Activated naive CD8-positive, alpha-beta T cell treated with anti-CD3 and anti-CD28 coated beads for 36 hours (primary cell): ENCODE measurements at places on chromosomes 1 and 21. TPM values are rescaled to one million over a fixed set of nuclear protein-coding genes. Genes with fewer than 3 reads are reported as not detected.
A peak's percentile ranks its signal among the peaks of the same experiment; 100 is the strongest.

DNA sequence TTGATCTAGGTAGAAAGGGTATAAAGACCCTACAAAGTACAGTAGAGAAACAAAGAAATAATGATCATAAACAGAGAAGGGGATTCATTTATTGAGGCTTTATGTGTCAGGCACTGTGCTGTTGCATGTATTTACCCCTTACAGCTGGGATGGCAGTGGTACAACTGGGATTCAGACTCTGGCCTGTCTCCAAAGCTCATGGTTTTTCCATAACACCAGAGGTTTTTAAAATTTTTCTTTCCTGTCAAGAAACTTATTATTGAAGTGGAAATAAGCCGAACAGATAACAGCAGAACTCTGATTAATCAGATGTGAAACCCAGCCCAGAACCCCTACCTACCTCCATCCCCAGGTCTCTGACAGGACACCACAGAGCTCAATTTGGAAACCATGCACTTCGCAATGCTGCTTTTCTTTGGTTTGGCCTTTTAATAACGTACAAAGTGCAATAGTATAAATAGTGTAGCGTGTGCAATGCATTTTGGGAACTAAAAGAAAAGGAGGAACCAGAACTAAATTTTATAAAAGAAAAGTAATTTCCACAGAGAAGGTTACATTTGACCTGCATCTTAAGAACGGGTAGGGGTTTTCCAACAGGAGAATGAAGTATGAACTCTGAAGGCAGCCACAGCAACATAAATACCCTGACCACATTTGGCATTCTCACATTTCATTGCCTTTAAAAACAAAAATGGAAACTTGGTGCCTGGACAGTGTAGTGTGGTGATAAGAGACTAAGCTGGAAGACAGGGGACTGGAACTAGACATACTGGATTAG is 92.0 kb upstream of the S1PR1 start:
- no peak overlapping the region for H3K27ac ChIP-seq
- DNase-seq: no peak
- peaks cover 23% of the 10 kb centered on the region for H3K4me1 ChIP-seq
- no peaks in the 10 kb centered on the region for H3K27me3 ChIP-seq
- peaks cover 1% of the 10 kb centered on the region for H3K36me3 ChIP-seq

DNA sequence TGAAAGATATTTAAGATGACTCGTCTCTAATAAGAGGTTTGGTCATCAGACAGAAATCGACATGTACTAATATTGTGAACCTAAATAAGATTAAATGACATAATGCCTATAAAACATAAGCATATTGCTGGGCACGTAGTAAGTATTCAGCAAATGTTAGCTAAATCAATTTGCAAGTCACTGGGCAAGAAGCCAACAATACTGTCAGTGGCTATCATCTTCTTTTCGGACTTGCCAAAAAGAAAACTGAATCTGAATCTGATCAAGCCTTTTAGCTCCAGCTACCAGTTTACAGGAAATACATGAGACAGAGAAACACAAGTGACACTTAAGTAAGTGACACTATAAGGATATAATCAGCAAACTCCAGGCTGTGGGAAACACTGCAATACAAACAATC is 46.0 kb downstream of the RPL5 start:
- H3K36me3 ChIP-seq: peaks cover 21% of the 10 kb centered on the region
- peak overlapping the region; percentile 82 for H3K27ac ChIP-seq
- peak overlapping the region; percentile 26 for H3K4me3 ChIP-seq
- H3K4me1 ChIP-seq: peaks cover 15% of the 10 kb centered on the region
- no peaks in the 10 kb centered on the region for H3K27me3 ChIP-seq

DNA sequence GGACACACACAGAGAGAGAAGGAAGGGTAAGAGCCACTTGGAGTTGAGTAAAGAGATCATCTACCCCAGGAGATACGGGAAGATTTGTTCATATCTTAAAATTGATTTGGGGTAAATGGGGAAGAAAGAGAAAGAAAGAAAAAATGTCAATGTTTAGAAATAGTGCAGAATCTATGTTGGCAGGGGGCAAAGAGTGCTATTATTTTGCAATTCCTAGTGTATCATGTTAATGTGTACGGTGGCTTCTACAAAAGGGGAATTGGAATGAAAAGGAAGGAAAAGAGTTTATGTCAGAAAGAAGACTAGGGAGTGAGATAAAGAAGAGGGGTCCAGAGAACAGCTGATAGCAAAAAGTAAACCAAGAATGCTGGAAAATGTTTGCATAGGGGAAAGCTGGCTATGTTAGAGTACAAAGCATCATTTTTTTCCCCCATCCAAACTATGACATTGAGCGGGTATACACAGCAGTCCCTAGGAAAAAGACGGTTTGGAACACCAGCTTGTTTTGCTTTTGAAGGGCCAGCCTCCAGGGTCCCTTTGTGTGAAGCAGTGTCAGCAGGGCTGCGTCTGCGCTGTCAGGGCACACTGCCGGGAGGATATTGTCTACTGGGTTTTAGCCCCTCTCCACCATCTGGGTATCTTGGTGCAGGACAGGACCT is 10.8 kb downstream of the LRRC8D start:
- peaks cover 4% of the 10 kb centered on the region for H3K36me3 ChIP-seq
- no peak overlapping the region for H3K27ac ChIP-seq
- no peak overlapping the region for H3K4me3 ChIP-seq
- no peaks in the 10 kb centered on the region for H3K27me3 ChIP-seq

DNA sequence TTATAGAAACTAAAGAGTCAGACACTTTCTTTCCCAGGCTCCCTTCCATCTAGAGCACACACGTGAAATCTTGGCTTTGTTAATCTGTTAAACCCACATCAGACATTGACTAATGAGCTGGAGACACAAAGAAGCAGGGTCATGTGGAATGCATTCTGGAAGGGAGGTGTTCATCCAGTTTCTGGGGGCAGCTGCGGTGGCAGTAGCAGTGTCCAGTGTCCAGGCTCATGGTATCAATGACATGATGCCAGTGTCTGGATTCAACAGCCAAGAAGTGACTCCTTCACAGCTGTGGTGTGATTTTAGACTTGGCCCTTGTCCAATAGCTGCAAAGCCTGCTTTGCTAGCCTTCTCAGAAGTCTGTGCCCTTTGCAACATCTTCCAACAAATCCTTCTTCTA is 95.2 kb downstream of the NTPCR start:
- H3K27ac ChIP-seq: no peak overlapping the region
- H3K4me1 ChIP-seq: no peaks in the 10 kb centered on the region
- peaks cover 57% of the 10 kb centered on the region for H3K36me3 ChIP-seq
- H3K27me3 ChIP-seq: no peaks in the 10 kb centered on the region
- no peak for DNase-seq

- no peak for DNase-seq
- H3K27me3 ChIP-seq: no peaks in the 10 kb centered on the region
- no peaks in the 10 kb centered on the region for H3K4me1 ChIP-seq
- no peak overlapping the region for H3K4me3 ChIP-seq
- no peak overlapping the region for H3K27ac ChIP-seq
- no peaks in the 10 kb centered on the region for H3K36me3 ChIP-seq
These were observed 112.9 kb downstream of the GREM2 start for GRCh38 chr1:240499012-240499411.

GRCh38 chr1:11188381-11188780 is 774 bp upstream of the ANGPTL7 start:
- no peaks in the 10 kb centered on the region for H3K4me1 ChIP-seq
- peaks cover 12% of the 10 kb centered on the region for H3K36me3 ChIP-seq
- DNase-seq: no peak
- no peaks in the 10 kb centered on the region for H3K27me3 ChIP-seq
- no peak overlapping the region for H3K4me3 ChIP-seq

DNA sequence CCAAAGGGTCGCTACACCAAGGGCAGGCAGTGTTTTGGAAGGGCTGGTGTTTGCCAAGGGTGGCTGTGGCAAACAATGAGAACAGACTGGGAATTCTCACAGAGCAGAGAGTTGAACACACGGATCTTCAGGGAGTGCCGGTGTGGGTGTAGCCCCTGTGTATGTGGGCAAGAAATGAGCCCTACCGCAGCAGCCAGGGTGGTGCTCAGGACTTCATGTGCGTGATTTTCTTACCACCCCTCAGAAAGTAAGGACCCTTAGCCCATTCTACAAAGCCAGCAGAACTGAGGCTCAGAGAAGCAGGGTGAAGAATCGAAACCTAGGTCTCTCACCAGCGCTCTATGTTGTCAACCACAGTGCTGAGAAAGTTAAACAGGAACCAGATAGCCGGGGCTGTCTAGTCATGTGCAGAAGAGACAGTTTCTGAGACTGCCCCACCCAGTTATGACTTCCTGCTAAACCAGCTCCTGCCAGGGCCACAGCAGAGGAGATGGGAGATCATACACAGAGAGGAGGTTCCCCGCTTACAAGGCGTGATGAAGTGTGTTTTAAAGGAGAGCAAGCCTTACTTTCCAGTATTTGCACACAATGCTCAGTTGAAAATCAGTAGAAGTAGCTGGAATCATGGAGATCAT is 21.9 kb upstream of the MORC3 start:
- peaks cover 1% of the 10 kb centered on the region for H3K36me3 ChIP-seq
- peak; percentile 56 for DNase-seq
- H3K4me3 ChIP-seq: peak overlapping the region; percentile 51
- H3K4me1 ChIP-seq: peaks cover 24% of the 10 kb centered on the region
- H3K27me3 ChIP-seq: no peaks in the 10 kb centered on the region
- peak overlapping the region; percentile 89 for H3K27ac ChIP-seq

DNA sequence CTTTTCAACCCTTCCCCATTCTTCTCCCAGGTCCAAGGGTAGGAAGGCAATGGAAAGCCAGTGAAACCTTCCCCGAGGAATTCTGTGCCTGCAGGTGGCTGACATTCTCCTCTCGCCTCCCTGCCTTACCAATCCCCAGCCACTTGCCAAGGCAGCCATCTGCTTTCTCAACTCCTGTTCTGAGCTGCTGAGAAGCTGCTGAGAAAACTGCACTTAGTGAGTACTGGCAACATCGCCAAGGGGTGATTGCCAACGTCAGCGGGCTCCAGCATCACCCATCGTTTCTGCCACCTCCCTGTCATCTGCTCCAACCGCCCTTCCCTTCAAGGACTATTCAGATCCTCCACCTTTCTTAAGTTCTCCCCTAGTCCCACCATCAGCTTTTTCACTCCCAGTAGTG is 106.0 kb downstream of the PTPRU start:
- no peaks in the 10 kb centered on the region for H3K4me1 ChIP-seq
- no peaks in the 10 kb centered on the region for H3K36me3 ChIP-seq
- no peak overlapping the region for H3K4me3 ChIP-seq
- no peak for DNase-seq
- H3K27ac ChIP-seq: no peak overlapping the region

DNA sequence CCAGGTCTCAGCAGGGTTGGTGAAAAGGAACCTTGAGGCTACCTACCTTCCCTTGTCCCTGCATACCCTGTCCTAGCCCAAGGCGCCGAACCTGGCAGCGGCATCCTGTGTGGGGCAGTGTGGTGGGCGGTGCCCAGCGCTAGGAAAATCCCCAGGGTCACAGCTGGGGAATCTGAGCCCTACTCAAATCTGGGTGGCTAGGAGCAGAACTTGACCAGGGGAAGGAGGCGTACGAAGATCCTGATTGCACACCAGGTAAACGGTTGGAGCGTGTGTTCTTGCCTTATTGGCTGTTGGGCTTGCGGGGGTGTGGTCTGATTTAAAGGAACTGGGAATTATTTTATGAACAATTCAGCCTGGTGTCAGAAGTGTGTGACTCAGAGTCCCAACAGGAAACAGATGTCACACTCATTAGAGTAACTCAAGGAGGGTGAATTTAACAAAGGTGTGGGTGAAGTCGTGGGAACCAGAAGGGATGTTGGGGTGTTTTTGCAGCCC is 118.6 kb downstream of the LRIG2 start:
- H3K4me3 ChIP-seq: no peak overlapping the region
- H3K36me3 ChIP-seq: no peaks in the 10 kb centered on the region
- peaks cover 16% of the 10 kb centered on the region for H3K27me3 ChIP-seq
- no peak for DNase-seq
- no peak overlapping the region for H3K27ac ChIP-seq
- H3K4me1 ChIP-seq: peaks cover 2% of the 10 kb centered on the region

DNA sequence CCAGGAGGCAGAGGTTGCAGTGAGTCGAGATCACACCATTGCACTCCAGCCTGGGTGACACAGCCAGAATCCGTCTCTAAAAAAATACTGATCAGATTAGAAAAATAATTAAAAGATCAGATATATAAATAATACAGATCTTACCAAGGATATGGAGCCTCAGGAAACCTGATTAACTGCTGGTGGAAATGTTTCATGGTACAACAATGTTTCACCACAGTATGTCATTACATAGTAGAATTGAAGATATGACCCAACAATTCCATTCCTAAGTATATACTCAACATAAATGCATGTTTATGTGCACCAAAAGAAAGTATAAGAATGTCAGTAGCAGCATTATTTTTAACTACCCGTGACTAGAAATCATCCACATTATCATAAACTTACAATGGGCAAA is 41.7 kb downstream of the CD53 start:
- H3K27me3 ChIP-seq: no peaks in the 10 kb centered on the region
- peaks cover 8% of the 10 kb centered on the region for H3K4me1 ChIP-seq
- no peaks in the 10 kb centered on the region for H3K36me3 ChIP-seq
- DNase-seq: no peak
- H3K27ac ChIP-seq: no peak overlapping the region

GRCh38 chr1:151898519-151898991 is 10.8 kb downstream of the THEM4 start:
- peaks cover 49% of the 10 kb centered on the region for H3K4me1 ChIP-seq
- peak overlapping the region; percentile 68 for H3K27ac ChIP-seq
- peak overlapping the region; percentile 33 for H3K4me3 ChIP-seq
- DNase-seq: peak; percentile 14

- peaks cover 6% of the 10 kb centered on the region for H3K36me3 ChIP-seq
- no peak overlapping the region for H3K4me3 ChIP-seq
- H3K4me1 ChIP-seq: peaks cover 26% of the 10 kb centered on the region
These were observed 11.1 kb upstream of the KCNE1 start for GRCh38 chr21:34523019-34523555.

DNA sequence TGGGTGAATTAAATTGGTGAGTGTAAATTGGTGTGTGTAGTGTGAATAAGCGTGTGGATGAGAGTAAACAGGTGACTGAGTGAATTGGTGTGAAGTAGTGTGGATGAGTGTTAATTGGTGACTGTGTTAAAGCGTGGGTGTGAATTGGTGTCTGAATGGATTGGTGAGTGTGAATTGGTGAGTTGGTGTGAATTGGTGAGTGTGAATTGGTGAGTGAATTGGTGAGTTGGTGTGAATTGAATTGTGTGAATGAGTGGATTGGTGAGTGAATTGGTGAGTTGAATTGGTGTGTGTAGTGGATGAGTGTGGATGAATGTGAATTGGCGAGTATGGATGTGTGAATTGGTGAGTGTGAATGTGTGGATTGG is 8.3 kb downstream of the AURKAIP1 start:
- DNase-seq: no peak
- peaks cover 4% of the 10 kb centered on the region for H3K4me1 ChIP-seq

GRCh38 chr1:175744305-175744704 is 910 bp upstream of the TNR start:
- no peak overlapping the region for H3K27ac ChIP-seq
- H3K27me3 ChIP-seq: peaks cover 53% of the 10 kb centered on the region
- no peaks in the 10 kb centered on the region for H3K36me3 ChIP-seq
- DNase-seq: no peak

The TMOD4 gene
- 2.3 TPM for total RNA-seq

The FALEC gene
- not detected for total RNA-seq

The CD244 gene
- total RNA-seq: 0.37 TPM

The RCSD1 gene
- 58.2 TPM for total RNA-seq

The PRKAA2 gene
- 0.02 TPM for total RNA-seq

The FAM43B gene
- not detected for total RNA-seq

The GNG12 gene
- 0.60 TPM for total RNA-seq
